ENCODE measurements at places on chromosomes 4 and X.

DNA sequence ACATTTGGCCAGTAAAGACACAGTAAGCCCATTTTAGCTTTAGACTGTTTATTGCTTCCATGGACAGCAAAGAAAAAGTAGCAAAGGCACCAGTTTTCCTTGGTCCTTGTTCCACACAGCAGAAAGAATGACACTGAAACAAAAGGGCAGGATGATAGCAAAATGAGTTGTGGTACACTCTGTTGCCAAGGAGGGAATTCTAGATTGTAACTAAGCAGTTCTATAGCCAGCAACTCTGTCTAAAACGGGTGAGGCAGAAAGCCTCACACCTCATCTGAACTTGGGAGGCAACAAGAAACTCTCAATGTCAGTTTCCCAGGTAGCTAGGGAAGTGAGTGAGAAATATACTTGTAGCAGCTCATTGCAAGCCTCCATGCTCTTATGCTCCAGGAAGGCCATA is 39.2 kb downstream of the BBS12 start:
- DNase-seq: no peak

- DNase-seq: no peak
Observed at GRCh38 chrX:3244955-3245354, 101.5 kb downstream of the MXRA5 start.

GRCh38 chrX:48971249-48972219 is at the start of gene KCND1:
TSS of gene KCND1 (minus strand) at chrX:48971844. CDS start at chrX:48970271, 1,573 bp downstream.
- no peak for DNase-seq

DNA sequence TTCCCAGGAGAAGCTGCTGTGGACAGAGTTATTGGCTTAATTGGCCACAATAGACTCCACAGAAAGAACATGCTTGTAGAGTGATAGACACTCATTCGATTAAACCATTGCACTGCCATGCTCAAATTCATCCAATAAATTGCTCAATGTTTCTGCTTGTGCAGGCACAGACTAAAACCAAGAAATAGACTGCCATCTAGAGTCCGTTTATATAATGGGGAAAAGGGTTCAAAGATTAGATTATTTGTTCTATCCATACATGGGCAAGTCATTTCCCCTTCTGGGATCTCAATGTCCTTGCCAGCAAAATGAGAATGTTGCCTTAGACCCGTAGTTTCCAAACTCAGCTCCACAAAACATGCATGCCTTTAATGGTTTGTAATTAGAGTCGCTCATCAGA is 8.7 kb downstream of the SMIM10 start:
- no peak for DNase-seq

Measured in GM12891 (cell line).